ENCODE measurements at places on chromosomes 12 and 14.

DNA sequence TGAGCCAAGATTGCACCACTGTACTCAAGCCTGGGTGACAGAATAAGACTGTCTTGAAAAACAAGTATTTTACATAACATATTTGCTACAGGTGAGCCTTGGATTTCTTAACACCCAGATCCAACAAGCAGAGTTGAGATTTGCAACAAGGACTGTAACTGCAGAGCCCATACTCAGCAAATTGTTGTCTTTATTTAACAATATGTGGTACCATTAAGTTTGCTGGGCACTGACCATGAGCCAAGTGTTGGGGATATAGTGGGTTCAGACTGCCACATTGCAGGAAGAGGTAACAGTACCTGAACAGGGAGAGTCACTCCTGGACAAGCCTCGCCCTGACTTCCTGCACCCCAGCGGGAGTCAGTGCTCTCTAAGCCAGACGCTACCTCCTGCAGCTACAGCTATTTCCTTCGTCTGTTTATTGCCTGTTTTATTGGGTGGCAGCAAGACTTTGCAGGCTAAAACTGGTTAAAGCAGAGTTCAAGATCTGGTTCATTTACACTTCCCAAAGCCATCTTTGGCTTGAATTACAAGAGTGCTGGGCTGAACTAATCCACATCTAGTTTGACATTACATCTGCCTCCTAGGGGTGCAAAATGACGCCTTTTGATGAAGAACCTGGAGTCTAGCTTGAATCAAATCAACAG, 12.5 kb downstream of the AHSA1 start:
- no peak for DNase-seq

DNA sequence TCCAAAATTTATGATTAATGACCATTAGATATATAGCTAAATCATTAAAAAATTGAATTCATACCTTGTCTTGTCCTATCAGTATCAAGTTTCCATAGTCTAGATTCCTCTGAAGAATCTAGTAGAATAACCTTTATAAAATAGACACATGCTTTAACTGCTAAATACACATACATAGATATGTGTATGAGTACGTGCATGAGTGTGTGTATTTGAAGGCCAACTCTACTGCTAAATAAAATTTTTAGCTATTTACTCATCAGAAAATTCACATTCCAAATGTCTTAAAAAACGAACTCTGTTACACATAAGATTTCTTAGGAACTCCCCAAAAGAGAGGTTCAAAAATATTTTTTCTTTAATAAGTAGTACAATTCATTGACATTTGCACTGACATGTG, 233.0 kb downstream of the SSPN start:
- DNase-seq: no peak

- DNase-seq: no peak
Measured at GRCh38 chr12:106602076-106602475, 19.3 kb downstream of the RFX4 start.

- no peak for DNase-seq
Measured at GRCh38 chr14:105123981-105124765, 44.4 kb downstream of the JAG2 start.

Data from GM10248 (cell line).